ENCODE measurements at places on chromosomes 12 and 14.

DNA sequence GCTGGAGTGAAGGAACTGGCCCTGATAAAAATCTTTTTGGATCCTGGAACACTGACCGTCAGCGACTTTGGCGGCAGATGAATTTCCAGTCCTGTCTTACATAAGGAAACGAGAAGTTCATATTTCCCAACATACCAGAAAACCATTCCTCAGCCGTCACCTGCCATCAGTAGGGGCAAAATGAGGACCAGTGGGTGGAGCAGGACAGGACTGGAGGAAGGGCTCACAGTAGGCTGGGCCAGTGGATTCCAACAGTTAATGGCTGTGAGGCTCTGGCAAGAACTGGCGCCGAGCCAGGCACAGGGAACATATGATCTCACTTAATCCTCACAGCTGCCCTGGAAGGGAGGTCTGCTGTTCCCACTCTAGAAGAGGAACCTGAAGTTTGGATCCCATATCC is 67.2 kb upstream of the FAM181A start:
- DNase-seq: no peak

DNA sequence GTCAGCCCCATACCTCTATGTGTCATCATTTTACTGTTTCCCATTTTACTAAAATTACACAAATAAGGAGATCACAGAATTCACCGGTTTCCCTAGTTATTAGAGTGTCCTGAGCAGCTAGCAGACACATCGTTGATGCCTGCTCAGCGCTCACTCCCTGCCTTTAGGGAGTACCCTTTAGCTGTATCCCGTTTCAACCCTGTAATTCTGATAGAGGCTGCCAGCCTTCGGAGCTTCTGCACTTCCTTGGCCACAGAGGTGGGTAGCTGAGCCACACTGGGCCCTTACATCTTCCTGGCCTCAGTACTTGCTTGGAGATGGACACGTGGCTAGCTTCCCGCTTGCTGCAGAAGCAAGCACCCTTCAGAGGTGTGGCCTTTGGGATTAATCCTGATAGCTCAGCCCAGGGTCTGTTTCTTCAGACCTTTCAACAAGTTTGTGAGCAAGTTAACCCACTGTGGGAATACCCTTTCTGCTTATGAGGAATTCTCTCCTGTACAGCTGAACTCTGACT is 14.3 kb upstream of the FBXW8 start:
- no peak for DNase-seq

- DNase-seq: no peak
These were observed 105.3 kb upstream of the TBX3 start for GRCh38 chr12:114789276-114789675.

- no peak for DNase-seq
These were observed 910.4 kb downstream of the VRK1 start for GRCh38 chr14:97707603-97708002.

DNA sequence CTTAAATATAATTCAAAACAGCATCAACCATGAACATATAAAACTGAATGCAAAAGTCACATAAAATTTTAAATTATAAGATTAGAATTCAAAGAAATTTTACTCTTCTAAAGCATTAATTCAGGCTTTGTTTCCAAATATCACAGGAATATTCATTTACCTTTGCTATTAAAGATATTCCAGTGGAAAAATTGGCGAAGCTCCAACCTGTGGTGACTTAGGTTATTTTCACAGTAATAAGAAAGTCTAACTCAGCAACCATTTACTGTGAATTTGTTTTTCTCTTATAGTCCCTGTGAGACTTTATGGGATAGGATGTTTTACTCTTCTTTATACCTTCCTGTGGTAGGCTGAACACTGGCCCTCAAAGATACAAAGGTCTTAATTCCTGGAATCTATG is 3.2 kb downstream of the WDR89 start:
- no peak for DNase-seq

Measured in HAP-1 (cell line).